ENCODE measurements at places on chromosomes 1 and 21.

- DNase-seq, result no peak
Observed at GRCh38 chr1:9010781-9011323, 15.4 kb downstream of the SLC2A7 start.

DNA sequence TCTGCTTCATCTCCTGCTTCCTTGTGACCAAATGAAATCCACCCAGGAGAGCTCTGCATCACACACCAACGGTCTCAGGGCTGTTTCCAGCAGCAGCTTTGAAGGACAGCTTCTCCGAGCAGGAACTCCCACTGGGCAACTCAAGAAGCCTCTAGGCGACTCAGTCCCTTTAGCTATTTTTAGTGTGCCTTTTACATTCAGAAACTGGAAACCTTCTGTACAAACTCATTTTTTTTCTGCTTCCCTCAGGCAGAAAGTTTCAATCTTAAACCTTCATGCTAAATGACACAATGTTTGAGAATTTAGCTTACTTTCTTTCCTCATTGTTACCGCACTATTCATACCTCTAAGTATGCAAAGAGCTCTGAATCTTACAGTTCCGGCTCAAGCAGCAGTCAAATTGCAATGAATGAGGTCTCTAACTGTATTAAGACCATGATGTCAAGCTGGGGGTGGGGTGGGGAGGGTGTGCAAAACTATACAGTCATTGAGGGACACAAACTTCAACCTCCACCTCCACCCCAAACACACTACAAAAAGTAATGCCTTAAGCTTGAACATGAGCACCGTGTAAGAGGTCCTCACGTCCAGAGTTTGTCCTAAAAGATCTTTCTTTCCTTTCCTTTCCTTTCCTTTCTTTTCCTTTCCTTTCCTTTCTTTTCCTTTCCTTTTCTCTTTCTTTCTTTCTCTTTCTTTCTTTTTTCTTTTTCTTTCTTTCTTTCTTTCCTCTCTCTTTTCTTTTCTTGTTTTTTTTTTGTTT lies 16.4 kb upstream of the TARBP1 start:
- DNase-seq, result no peak

GRCh38 chr1:89822999-89823628 lies 2.3 kb downstream of the LRRC8D start:
- no peak for DNase-seq

DNA sequence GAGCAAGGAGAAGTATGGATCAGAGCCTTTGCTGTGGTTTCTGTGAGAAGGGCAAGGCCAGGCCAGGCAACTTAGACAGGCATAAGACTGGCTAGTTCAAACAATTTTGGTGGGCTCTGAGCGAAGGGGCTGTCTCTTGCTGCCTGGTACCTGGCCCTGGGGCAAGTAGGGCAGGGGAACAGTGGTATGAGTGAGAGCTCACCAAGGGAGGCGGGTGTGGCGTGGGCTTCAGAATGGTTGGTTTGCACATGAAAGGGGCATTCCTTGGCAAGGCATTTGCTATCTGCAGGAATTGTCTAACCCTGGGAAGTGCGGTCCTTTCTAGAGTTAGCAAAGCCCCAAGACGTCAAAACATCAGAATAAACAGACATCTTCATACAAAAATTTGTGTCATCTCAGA lies 210.5 kb downstream of the CAMTA1 start:
- no peak for DNase-seq

DNA sequence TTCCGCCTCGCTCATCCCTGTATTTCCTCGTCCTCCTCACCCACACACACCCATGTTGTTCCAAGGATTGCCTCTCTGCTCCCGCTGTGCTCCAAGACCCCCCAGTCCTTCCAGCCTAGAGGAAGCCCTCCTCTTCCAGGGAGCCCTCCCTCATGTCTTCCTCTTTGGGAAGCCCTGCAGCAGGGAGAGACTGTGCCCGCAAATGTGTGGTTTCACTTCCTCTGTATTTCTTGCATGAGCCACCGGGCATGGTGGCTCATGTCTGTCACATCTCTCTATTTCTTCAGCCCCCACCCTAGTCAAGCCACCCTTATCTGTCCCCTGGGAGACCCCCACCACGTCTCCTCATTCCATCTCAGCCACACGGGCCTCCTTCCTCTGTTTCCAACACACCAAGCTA lies 57.5 kb upstream of the PAX7 start:
- no peak for DNase-seq

DNA sequence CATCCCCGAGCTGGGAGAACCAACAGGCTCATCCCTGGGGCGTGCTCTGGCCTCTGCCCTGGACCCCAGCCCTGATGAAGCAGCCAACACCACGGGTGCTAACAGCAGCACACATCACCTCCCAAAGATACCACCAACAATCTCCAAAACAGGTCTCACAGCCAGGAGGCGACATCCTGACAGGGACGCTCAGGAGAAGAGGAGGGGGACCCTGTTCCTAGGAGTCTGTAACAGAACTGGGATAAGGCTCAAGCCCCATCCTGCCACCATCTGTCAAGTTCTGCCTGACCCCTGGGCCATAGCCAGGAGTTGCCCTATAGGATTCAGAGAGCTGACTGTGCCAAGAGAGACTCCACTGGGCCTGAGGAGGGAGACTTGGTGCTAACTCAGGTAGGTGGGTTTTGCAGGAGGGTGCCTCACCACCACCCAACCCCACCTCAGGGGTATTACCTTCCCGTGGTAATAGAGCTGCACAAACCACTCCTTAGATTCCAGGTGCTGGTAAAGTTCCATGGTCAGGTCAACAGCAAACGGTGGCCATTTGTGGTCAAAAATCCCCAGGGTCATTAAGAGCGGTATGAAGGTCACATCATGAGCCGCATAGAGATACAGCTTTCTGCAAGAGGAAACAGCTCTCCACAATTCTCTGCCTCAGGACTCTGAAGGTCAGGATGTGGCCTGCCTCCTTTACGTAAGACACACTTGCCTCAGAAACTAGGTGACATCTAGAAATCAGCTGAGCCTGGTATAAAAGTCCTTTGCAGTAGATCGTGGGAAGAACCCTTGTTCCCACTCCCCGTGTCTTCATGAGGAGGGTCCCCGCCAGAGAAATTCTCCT lies 22.3 kb downstream of the ACP6 start:
- DNase-seq, result no peak

DNA sequence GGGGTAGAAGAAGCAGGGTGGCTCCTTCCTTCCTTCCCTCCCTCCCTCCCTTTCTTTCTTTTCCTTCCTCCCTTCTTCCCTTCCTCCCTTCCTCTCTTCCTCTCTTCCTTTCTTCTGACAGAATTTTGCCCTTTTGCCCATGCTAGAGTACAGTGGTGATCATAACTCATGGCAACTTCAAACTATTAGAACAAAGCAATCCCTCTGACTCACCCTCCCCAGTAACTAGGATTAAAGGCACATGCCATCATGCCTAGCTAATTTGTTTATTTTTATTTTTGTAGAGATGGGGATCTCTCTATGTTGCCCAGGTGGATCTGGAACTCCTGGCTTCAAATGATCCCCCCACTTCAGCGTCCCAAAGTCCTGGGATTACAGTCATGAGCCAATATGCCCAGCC lies 10.0 kb upstream of the RPE65 start:
- no peak for DNase-seq

DNA sequence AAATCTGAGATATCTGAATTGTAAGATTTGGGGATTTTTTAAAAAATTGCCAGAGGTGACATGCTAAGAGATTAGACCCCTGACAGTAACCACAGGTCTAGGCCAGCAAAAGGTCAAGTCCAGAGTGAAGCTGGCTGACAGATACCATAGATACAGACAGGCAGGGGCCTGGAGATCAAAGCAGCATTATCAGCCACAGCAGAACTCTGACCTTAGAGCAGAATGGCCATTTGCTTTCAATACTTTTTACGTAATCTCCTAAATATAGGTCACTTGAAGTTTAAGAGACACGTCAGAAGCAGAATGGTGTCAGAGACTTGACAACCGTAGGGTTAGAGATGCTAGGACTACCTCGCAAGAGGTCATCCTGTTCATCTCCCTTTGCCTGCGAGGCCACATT lies 40.8 kb upstream of the RXRG start:
- no peak for DNase-seq

- no peak for DNase-seq
Observed at GRCh38 chr1:175209493-175209921, 16.9 kb upstream of the KIAA0040 start.

GRCh38 chr21:42796327-42797062 lies 82.8 kb downstream of the WDR4 start:
- no peak for DNase-seq

- no peak for DNase-seq
Observed at GRCh38 chr1:29282135-29282923, 46.0 kb downstream of the PTPRU start.

GRCh38 chr1:161038523-161039153 lies at the start of gene TSTD1:
Gene TSTD1 (minus strand): TSS chr1:161038964. CDS start chr1:161038889, 75 bp downstream.
- DNase-seq, result peak; percentile 85
